ENCODE measurements at places on chromosomes 11 and 22.

DNA sequence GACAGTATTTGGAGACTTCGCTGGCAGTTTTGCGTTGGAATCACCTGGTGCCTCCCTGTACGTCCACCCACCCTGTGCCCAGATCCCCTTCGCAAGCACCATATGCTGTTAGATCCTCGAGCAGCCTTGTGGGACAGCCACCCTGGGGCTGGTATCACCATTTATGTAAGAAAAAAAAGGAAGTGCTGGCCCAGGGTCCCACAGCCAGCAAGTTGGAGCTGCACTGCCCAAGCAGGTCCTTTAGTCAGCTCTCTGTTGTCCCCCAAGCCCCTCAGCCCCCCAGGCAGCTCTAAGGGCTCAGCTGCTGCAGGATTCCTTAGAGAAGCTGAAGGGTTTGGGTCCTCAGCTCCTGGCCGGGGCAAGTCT is 80.3 kb downstream of the FBLN1 start:
- DNase-seq = no peak

DNA sequence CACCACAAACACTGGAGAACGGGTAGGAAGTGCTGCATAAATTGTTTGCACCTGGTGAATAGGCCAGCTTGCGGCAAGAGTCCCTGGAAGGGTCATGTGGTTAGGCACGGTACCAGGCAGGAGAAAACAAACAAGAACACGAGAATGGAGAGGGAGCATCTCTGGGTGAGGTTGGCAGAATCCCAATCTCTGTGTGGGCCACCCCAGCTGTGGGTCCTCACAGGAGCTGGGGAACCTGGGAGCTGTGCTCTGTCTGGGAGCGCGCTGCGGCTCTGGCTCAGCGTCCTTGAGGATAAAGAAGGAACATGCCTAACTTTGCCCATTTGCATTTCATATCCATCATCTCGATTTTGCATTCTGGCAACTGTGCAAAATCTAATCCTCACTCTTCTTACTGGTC is 46.1 kb upstream of the JAM3 start:
- DNase-seq = no peak

- no peak for DNase-seq
These were observed 751 bp downstream of the FIBIN start for GRCh38 chr11:26994631-26995095.

GRCh38 chr11:22347857-22348487 is 9.8 kb downstream of the SLC17A6 start:
- DNase-seq = no peak

DNA sequence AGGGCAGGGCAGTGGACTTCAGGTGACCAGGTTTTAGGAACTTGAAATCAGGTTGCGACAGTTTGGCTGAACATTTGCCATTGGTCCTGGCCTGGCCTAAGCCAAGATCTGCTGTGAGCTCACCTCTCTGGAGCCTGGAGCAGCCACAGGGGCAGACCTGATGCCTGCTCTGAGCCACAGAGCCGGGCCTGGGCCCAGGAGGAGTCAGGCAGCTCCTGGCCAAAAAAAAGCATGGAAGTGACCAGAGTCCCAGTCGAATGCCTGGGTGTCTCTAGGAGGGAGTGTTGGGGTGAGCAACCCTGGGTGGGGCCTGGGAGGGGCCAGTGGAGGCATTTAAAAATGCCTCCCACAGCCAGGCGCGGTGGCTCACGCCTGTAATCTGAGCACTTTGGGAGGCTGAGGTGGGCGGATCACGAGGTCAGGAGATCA is 6.0 kb upstream of the OMP start:
- DNase-seq = no peak

DNA sequence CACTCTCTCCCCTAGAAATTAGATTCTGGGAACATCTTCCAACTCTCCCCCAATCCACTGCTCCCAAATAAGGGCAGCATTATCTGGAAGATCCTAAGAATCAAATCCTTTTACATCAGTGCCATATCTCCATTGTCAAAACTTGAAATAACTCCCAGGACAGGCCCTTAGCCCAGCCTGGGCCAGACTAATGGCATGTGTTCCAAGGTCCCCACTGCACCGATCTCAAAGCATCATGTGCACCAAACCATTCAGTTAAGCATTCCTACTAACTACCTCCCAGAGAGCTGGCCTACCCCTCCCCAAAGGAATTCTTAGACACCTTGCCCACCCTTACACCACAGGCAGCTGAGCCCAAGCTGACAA is 44.2 kb upstream of the POU2AF1 start:
- DNase-seq = no peak

DNA sequence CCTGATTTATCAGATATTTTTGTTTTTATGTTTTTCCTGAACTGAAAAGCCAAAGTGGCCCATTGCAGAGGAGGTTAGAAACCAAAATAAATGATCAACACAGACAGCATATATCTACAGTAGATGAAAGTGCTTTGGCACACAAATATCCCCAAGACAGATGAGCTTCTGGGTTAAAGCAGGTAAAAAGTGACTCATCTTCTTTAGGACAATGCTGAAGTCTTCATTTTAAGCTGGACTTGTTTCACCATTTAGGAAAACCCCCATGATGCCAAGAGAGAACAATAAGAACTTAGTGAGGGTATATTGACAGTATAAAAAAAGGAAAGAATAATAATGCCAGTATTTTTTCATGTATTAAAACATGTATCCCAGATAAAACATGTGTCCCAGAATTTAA is 100.8 kb upstream of the OR9G4 start:
- no peak for DNase-seq

- no peak for DNase-seq
These were observed 80.9 kb downstream of the FAM76B start for GRCh38 chr11:95708681-95709080.

DNA sequence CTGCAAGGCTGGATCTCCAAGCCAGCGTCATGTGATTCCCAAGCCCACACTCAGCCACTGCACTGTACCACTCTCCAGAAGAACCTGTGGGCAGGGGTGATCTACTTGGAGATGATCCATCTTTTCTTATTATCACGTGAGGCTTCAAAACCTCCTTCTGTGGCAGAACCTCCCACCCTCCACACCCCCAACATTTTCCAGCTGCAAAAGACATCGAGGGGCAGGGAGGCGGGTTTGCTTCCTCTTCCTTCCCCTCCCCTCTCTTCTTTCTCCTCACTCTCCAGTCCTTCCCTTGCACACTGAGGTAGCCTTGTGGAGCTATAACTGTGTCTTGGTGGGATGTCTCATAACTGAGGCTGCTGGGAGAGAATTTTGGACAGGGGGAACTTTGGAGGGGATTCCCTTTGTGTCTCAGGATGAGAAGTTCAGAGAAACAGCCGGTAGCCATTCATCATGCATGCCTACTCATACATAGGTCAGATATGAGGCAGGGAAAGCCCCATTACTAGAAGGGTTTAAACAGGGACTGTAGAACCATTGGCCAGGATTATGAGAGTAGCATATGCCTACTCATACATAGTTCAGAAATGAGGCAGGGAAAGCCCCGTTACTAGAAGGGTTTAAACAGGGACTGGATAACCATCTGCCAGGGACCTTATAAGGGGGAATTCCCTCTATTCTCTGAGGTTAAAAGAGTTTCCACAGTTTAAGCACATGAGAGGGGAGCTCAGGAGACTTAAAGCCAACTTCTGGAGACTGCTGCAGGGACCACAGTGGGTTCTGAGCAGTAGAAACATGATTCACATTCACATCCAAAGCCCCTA is 420.7 kb upstream of the CADM1 start:
- peak; percentile 19 for DNase-seq

DNA sequence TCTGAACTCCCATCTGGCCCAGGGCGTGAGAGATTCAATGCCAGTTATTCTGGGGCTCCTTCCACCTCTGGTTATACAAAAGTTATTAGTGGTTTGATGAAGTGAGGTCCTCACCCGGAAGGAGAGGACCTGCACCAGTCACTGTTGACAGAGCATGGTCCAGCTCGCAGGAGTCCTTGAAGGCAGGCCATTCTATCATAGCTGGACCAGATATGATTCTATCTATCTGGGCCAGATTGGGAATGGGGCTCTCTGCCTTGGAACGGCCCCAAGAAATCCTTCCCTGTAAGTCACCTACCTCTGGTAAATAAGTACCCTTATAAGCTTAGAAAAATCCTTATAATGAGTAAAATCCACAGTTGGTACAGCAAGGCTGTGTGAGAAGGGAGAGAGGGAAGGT is 50.7 kb downstream of the C11orf91 start:
- DNase-seq = no peak

DNA sequence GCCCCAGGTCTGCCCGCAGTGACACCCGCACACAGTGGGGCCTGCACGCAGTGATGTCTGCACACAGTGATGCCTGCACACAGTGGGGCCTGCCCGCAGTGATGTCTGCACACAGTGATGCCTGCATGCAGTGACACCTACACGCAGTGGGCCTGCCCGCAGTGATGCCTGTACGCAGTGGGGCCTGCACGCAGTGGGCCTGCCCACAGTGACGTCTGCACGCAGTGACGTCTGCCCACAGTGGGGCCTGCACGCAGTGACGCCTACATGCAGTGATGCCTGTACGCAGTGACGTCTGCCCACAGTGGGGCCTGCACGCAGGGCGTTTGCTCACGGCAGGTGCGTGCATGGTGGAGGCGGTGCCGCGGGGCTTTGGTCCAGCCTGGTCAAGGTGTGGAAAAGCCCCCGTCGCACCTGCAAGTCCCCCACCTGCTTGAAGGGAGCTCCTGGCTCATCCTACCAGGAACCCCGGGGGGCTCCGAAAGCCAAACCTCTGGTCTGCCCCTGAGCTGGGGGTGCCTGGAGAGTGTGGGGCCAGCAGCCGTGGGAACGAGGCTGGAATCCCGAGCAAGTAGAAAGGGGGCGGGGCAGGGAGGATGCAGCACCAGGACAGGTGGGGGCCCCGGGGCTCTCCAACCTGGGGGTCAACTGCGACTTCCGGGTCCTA is 8.9 kb upstream of the SYT8 start:
- no peak for DNase-seq

DNA sequence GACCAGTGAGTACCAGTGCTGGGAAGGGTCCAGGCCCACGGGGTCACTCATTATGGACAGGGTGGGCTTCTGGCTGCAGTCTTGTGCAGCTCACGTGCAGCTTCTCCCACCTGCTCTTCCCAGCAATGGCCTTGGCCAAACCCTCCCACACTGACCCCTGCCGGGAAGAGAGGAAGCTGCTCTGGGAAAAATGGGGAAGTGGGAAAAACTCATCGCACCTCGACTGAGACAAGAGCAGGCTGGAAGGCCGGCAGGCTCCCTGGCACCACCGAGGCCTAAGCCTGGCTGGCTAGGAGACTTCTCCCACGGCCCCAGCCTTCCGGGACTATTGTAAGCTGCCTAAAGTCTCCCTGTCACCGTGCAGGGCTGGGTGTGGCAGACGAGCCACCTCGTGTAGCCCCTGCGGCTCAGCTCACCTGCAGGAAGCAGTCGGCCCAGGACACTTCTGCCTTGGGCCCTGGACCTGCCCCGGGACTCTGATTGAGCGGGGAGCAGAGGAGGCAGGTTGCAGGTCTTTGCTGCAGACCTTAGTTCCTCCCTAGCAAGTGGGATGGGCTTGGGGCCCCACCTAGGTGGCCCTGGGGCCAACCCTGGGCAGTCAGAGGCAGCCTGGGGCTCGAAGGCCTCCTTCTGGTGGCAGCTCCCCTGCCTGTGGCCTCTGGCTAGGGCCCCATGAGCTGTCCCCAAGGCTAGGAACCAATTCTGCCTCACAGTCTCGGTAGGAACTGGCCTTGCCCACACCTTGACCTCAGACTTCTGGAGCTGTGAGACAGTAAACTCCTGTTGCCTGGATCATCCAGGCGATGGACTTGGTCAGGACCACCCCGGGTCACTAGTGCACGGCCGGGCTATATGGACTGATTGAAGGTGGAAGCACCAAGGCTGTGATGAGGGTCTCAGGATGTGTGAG is 23.1 kb downstream of the MRGPRG start:
- no peak for DNase-seq

- DNase-seq = no peak
These were observed 131.4 kb downstream of the DCDC1 start for GRCh38 chr11:31237819-31238760.

- no peak for DNase-seq
These were observed 112.9 kb upstream of the TMEM45B start for GRCh38 chr11:129702410-129703398.

GRCh38 chr11:68780829-68781228 is 29.5 kb upstream of the TESMIN start:
- DNase-seq = no peak

DNA sequence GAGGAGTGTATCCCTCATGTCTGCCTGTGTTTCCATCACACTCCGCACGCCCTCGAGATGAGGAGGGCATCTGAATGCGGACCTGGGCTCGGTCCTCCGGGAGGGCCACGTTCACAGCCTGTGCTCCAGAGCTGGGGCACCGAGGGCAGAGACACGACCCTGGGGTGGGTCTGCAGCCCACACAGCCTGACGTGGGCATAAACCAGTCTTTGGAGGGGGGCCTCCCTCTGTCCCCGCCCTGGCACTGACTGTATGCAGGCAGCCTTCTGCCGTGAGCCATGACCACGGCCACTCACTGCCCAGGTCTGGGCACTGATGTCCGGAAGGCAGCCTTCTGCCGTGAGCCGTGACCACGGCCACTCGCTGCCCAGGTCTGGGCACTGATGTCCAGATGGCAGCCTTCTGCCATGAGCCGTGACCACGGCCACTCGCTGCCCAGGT is 1425.1 kb downstream of the BRD1 start:
- DNase-seq = no peak

DNA sequence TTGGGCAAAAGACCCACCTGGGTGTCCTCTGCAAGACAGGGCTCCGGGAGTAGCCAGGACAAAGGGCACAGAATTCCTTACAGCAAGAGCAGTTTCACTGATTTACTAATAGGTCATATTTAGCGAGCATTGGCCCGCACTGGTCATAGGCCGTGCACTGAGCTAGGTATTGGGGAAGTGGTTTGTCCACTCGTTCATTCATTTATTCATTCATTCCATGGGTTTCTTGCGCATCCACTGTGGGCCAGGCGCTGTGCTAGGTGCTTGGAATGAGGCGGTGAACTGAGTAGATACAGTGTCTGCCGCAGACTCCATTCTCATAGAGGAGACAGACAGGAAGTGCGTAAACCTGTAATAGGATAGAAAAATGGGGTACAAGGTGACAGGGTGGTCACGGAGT is 13.2 kb upstream of the LINC01488 start:
- DNase-seq = no peak

GRCh38 chr11:125649465-125650166 is 24.7 kb downstream of the CHEK1 start:
- DNase-seq = no peak

GRCh38 chr11:103649401-103649895 is 387.0 kb upstream of the DDI1 start:
- DNase-seq = no peak

GRCh38 chr11:77152846-77153245 is 24.8 kb downstream of the MYO7A start:
- DNase-seq = no peak

GRCh38 chr22:35526333-35526979 is 14.2 kb upstream of the RASD2 start:
- DNase-seq = no peak

DNA sequence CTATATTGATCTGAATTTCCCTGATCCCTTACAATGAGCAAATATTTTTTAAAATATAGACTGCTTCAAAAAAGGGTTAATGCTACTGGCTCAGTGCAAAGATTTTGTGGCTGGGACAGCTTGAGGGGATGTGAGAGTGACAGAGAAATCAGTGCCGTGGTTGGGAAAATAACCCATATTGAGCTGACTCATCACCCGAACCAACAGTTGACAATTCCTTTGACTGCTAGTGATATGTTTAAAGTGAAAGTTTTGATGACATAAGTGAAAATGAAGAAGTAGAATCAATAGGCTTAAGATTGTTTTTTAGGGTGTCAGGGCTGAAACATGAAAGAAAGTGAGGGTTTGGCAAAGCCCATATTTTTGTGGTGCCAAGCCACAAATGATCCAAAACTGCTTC is 257.1 kb upstream of the TENM4 start:
- no peak for DNase-seq

GRCh38 chr11:74749965-74750296 is 1.3 kb downstream of the RNF169 start:
- peak; percentile 12 for DNase-seq

GRCh38 chr11:95650276-95650675 is 139.3 kb downstream of the FAM76B start:
- DNase-seq = no peak

Measured in B cell (primary cell).